ENCODE measurements at places on chromosomes 11 and 22.

GRCh38 chr11:131491503-131491902 lies 121.1 kb downstream of the NTM start:
- no peak for DNase-seq

DNA sequence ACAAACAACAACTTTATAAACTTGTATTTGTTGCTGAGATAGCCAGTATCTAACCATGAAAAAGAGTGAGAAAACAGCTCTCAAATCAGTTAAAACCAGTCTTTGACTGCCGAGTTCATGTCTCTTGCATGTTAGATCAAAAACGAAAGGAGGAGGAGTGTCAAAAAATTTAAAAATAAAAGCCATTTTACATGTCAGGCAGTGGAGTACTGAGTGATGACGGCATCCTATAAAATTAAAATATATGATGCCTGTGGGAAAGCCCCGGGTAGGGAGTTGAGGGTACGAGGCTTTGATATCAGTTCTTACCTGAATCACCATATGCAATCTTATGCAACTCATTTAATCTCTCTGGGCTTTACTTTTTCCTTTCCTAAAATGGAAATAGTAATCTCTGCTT lies 117.3 kb downstream of the ETS1 start:
- DNase-seq, result no peak

DNA sequence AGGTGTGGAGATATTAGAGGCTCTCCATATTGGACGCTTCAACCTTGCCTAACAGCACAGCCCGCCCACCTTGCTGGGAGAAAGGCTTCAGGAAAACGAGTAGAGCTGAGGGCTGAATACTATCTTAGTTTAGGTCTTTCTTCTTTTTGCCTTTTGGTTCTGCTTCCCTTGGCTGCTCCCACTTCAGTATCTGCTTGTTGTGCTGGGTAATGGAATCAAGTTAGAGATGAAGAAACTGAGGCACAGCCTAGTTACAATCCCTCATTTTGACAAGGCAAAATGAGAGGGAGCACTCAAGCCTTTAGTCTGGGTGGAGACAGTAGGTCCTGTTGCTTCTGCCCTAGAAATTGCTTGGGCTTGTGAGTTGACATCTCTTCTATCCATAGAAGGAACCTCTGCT lies 41.3 kb upstream of the HSD17B12 start:
- no peak for DNase-seq

GRCh38 chr11:117643606-117644300 lies 153.3 kb downstream of the DSCAML1 start:
- no peak for DNase-seq

- no peak for DNase-seq
These were observed 310.8 kb downstream of the DDX10 start for GRCh38 chr11:108975641-108976071.

DNA sequence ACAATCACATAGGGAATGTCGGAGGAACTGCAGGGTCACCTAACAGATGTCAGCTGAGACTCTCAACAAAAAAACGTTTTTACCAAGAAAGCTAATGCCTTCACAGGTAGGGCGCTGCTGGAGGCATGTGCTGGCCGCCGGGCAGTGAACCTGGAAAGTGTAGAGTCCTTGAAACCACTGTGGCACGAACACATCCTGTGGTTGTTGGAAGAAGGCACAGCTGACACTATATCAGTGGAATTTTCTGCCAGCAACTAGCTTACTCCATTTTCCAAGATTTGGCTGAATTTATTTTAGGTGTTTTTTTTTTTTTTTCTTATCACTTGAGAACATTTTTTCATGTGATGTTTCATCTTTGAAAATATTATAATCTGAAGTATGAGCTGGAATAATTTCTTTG lies 14.2 kb downstream of the TRMU start:
- DNase-seq, result no peak
